ENCODE measurements at places on chromosomes 7 and 10.

DNA sequence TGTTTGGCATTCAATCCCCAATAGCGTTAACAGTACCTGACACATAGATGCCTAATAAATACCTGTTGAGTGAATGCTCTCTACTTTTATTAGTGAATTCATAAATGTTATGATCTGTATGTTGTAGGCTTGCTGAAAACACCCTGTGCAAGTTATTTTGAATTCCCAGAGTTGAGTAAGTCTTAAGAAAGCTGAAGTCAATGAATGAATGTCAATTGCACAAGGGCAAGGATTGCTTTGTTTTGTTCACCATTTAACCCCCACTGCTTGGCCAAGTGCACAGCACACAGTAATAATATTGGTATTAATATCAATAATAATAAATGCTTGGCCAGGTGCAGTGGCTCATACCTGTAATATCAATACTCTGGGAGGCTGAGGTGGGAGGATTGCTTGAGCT, 10.2 kb downstream of the CPA1 start:
- DNase-seq = no peak

DNA sequence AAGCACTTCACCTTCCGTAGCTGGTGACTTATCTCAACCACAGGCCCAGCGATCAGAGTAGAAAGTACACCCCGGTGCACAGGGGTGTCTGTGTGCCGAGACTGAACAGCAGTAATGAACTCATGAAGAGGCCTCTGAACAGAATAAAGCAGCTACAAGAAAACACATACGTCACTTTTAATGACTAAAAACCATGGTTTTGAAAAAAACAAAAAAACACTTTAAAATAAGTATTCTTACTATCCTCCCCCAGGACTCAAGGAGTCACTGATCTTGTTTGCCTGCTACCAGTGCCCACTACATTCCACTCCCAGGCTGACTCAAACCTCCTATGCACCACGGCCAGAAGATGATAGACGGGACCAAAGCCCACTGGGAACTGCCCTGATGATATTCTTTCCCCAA, 53.8 kb downstream of the NCAPG2 start:
- DNase-seq = no peak

- DNase-seq = no peak
Observed at GRCh38 chr10:102116656-102117055, 3.5 kb downstream of the LDB1 start.

DNA sequence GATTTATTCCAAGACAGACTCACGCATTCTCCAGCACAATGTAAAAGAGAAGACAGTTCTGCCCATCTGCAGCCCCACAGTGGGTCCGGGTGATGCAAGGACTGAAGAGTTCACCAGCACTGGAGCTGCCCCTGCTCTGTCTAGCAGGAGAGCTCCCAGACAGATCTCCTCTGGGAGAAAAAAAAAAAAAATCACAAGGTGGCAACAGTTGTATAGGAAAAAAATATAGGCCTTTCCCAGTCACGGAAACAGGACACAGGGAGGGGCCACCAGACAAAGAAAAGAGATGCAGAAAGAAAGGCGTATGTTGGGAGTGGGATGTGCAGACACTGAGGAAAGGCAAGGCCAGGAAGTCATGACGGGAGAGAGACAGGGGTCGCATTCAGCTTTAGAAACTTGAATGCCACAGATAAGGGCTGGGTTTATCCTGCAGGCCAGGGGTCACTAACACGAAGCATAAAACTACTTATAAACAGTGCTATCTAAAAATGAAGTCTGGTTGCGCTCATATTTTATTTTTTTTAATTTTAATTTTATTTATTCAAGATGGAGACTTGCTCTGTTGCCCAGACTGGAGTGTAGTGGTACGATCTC, 54.1 kb downstream of the FAM171A1 start:
- DNase-seq = no peak

DNA sequence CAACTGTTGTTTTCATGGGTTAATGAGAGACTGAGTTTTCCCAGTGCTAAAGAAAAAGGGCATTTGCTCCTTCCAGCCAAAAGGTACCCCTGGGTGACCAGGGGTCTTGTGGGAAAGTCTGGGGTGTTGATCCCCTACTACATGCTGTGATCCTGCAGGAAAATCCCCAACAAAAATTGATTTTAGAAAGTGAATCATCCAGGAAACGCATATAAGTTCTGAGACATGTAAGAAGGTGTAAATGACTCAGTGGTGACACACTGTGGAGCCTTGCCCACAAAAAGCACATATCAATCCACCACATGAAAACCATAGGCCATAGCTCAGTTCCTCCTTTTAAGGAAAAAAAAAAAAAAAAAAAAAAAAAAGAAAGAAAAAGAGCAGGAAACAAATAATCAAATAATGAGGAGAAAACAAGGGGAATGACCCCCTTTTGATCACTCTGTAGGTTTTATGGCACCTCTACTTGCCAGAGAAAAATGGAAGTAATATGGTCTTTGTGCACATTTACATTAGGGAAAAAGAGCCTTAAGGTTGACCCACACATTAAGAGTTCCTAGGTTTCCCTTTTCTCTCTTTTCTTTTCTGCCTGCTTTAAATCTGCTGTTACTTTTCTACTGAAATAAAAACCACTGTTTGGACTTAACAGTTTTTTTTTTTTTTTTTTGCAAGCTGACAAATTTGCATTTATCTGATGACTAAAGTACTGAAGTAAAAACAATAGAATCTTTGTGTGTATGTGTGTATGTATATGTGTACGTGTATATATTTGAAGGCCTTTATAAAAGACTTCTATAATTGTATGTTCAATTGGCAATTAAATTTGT, 386.0 kb downstream of the KIF20B start:
- no peak for DNase-seq

GRCh38 chr10:62233356-62234076, 35.1 kb downstream of the RTKN2 start:
- no peak for DNase-seq

DNA sequence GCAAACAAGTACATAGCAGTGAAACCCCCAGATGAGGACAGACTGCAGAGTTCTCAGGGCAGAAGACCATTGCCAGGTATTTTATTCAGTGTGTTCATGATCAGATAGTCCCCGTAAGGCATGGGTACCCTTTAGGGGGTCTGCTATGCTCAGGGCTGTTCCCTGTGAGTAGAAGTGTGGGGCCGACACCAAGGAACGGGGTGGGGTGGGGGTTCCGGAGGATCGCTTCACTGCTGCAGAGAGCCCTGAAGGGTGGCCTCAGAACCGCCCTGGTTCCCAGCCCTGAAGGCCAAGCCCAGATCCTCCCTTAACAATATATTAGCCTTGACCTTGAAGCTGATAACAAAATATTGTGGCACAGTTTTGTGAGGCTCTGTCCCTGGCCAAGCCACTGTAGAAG, 89.6 kb downstream of the ACTR3B start:
- no peak for DNase-seq

GRCh38 chr10:71299071-71299785, 19.8 kb upstream of the SLC29A3 start:
- DNase-seq = no peak

DNA sequence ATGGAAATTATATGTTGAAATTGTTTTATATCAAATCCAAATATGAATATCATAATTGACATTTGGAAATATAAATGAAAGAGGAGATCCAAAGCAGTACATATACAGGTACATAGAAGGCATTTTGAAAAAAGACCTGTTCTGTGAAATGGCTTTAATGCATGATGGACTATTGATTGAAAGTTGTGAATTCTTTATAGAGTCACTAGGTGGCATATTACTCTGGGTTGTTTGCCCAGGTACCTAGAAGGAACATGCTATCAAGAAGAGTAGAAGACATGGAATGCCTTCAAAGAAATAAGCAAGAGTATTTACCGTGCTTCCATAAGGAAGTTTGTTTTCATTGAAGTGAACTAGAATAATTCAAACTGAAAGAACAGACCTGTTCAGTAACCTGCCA, 160.0 kb upstream of the ANK3 start:
- peak; percentile 25 for DNase-seq

DNA sequence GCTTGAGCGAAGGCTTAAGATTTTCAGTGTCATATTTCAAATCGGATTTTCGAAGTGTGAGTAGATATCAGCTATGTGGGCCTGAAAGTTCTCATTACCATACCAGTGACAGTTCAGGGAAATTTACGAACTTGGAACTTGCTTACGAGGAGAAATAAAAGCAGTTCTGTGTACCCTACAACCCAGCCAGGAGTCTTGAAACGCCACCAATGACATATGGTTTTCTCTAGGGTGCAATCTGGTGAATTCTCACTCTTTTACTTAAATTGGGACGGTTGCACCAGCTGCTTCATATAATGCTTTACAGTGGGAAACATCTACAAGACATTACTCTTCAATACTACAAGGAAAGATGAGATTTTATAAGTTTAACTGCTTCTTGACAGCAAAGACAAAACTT, 253.6 kb upstream of the FOXK1 start:
- no peak for DNase-seq

DNA sequence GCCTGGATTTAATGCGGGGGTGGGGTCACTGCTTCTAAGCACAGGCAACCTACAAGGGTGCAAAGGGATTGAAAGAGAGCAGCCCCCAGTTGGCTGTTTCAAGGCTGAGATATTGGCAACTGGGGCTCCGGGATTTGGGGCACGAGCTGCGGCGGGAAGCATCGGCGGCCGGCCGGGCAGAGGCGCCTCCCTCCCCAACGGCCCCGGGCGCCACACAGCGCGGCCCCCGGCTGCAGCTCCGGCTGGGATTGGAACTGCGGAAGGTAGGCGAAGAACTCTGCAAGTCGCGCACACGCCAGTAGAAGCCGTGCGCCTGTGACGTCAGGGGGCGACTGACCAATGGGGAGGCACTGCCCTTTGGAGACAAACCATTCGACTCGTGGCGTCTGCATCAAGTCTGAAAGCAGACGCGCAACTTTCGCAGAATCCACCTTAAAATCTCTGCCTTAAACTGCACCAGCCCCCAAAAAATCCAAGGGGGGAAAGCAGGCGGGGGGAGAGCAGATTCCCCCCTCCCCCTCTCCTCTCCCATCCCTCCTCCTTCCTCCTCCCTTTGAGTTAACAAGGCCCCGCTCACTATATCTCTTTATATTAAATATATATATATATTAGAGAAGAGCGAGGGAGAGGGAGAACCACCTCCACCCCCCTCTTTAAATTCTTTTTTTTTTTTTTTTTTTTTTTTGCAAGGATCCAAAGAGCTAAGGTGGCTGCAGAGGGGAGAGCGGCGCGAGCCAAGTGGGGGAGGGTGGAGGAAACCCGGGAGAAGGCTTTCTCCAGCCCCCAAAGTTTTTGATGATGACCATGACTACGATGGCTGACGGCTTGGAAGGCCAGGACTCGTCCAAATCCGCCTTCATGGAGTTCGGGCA, at the start of gene DLX6:
DLX6 (plus strand) TSS at position 371 of the 872 bp plus-strand sequence; CDS start at position 796, 425 bp downstream.
- no peak for DNase-seq

DNA sequence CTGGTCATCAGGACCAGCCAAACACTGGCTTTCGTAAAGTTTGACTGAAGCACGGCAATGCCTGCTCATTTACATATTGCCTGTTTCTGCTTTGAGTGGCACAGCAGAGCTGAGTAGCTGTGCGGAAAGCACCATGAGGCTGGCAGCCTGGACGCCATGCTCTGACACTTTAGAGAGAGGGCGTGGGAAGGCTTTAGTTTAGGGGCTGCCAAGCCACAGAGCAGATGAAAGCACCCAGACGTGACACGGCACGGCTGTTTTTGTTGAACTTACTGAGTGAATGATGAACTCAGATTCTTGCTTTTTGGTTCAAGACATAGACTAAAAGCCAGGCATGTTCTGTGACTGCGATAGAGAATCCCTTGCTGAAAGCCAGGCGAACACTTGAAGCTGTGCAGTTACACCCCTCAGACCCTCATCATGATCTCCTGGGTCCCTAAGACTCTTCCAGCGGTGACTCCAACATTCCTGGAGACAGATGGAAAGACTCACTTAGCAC, 182.1 kb downstream of the ZMYND11 start:
- peak; percentile 50 for DNase-seq

GRCh38 chr7:50348469-50349162, 44.1 kb downstream of the IKZF1 start:
- no peak for DNase-seq

GRCh38 chr10:119208553-119208940, 1.2 kb downstream of the GRK5 start:
- no peak for DNase-seq

DNA sequence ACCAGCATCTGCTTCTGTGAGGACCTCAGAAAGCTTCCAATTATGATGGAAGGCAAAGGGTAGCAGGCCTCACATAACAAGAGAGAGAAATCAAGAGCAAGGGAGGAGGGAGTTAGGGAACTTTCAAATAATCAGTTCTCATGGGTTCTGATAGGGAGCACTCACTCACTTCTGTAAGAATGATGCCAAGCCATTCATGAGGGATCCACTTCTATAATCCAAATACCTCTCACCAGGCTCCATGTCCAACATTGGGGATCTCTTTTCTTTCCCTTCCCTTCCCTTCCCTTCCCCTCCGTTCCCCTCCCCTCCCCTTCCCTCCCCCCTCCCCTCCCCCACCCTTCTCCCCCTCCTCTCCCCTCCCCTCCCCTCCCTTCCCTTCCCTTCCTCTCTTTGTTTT, 884.6 kb upstream of the GHITM start:
- no peak for DNase-seq

- DNase-seq = no peak
Observed at GRCh38 chr7:106179256-106179655, 67.1 kb upstream of the SYPL1 start.

DNA sequence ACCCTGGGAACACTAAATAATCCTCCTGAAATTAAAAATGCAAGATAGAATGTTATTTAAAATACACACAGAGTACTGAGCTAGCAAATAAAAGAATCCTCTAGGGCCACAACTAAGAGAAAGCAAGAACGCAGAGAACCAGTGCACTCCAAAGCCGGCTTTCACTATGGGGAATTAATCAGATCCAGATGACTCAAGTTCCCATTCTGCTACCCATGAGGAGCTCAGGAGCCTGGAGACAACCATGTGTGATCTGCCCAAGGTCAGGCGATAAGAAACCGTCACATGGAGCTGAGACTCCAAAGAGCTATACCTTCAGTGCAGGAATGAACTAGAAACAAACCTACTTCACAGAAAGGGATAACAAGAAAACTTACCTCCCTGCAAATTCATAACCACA, 19.5 kb upstream of the CYREN start:
- no peak for DNase-seq

- no peak for DNase-seq
Observed at GRCh38 chr10:101217450-101218281, 11.6 kb downstream of the LBX1 start.

All from epithelial cell of proximal tubule (primary cell).